ENCODE measurements at places on chromosomes 12 and 14.

GRCh38 chr14:94048691-94049624 is 22.8 kb downstream of the OTUB2 start:
- DNase-seq = no peak

DNA sequence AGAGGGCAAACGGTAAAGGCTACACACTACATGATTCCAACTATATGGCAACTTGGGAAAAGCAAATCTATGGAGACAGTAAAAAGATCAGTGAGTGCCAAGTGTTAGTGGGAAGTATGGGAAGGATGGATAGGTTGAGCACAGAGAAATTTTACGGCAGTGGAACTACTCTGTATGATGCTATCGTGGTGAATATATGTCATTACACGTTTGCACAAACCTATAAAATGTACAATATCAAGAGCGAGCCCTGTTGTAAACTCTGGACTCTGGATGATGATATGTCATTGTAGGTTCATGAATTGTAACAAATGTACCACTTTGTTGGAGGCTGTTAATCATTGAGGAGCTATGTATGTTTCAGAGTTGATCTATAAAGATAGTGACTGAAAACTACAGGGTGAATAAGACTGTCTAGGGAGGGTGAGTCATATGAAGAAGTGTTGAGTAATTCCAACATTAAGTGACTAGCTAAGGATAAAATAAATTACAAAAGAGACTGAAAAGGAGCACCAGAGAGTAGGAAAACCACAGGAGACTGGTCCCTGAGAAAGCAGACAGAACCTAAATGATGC is 349.2 kb upstream of the LMO3 start:
- no peak for DNase-seq

- DNase-seq = no peak
Measured at GRCh38 chr12:69241438-69242092, 2.2 kb downstream of the CPSF6 start.

- DNase-seq = no peak
Measured at GRCh38 chr12:95600567-95600966, 49.3 kb upstream of the USP44 start.

- peak; percentile 98 for DNase-seq
Measured at GRCh38 chr14:35404449-35405303, at the start of gene NFKBIA. Gene NFKBIA, minus strand, starts transcription at chr14:35404749. Its CDS starts 105 bp downstream, at chr14:35404644.

- DNase-seq = no peak
Measured at GRCh38 chr14:72401101-72401625, 468.9 kb downstream of the RGS6 start.

- DNase-seq = no peak
Measured at GRCh38 chr12:113055594-113056380, 743 bp upstream of the DTX1 start.

DNA sequence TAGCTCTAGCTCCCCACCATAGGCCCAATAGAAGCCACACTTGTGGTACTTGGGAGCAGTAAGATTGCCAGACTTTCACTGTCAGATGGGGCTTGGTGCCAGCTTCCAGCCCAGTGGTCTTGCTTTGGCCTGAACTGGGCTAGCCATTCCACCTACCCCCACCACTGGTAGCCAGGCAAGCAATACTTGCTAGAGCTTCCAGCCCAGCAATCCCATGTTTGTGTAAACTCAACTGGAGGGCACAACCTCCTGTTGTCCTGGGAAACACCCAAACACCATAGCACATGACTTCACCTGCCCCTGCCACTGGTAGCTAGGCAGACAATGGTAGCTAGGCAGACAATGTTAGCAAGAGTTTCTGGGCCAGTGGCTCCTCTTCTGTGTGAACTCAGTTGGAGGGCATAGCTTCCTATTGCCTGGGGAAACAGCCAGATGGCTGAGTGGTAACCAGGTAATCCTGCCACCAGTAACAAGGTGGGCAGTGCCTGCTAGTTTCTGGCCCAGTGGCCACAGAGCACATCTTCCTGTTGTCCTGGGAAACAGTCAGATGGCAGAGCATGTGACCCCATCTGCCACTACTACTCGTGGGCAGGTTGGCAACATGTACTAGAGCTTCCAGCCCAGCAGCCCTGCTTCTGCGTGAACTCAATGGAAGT is 5.6 kb upstream of the OR6C76 start:
- no peak for DNase-seq

- no peak for DNase-seq
Measured at GRCh38 chr14:91649930-91650329, 82.0 kb downstream of the CATSPERB start.

DNA sequence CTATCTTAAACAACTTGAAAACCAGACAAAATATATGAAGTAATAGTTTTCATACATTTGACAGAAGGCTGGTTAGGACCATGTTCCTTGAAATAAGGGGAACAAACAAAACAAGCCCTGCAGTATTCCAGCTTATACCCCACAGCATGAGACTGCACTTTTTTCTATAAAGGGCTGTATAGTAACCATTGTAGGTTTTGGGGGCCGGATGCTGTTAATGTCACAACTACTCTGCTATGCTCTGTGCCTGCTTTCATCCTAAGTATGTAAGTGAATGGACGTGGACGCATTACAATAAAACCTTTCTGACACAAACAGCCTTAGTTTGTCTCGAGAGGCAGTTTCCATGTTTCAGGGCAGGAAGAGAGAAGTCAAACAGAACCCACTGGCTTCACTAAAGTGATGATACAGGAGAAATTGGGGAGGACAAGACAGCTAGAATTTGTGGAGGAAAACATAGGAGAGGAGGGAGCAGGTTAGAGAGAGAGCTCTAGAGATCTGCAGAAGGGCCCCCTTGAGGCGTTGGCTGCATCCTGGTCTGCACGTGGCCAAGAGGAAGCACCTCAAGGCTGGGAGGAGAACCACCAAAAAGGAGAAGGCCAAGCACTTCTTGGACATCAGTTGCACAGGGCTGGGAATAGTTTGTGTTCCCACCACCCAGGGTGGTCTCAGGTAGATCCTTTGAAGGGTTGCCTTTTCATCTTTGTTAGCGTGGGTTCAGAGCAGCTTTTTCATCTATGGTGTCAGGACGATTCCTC is 63.7 kb downstream of the TRAF3 start:
- DNase-seq = no peak

- DNase-seq = no peak
Measured at GRCh38 chr14:20848316-20848954, 42.8 kb upstream of the RNASE3 start.

GRCh38 chr14:53412819-53413675 is 259.9 kb upstream of the DDHD1 start:
- no peak for DNase-seq

- no peak for DNase-seq
Measured at GRCh38 chr12:14403293-14403692, 37.8 kb downstream of the ATF7IP start.

- no peak for DNase-seq
Measured at GRCh38 chr12:4216187-4216927, 57.2 kb upstream of the CCND2 start.

DNA sequence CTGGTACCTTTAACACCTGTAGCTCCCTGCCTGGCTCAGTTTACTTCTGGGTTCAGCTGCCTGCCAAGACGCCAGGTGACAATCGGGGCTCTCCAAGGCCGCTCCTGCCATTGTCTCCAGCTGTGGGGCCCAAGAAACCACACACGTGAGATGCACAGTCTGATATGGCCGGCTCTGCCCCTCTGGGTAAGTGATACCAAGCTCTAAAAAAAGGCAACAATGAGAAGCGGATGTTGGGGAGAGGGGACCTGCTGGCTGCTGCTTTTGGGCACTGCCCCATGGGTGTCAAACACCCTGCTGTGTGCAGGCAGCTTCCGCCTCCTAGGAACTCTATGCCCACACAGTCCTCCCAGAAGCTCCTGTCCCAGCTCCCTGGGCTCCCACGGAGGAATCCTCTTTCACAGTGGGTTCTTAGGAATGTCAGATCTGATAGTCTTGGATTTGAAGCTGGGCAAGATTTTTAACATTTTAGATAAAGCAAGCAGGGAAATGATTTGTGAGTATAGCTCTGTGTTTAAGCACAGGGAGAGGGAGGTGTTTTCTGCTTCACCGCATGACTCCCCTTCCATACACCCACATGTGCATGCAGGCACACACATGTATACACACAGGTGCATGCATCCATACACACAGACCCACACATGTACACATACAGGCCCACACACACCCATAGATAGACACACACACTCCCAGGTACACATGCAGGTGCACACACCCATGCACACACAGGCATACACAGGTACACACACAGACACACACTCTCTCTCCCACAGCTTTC is 1135.8 kb downstream of the BCL11B start:
- peak; percentile 21 for DNase-seq

DNA sequence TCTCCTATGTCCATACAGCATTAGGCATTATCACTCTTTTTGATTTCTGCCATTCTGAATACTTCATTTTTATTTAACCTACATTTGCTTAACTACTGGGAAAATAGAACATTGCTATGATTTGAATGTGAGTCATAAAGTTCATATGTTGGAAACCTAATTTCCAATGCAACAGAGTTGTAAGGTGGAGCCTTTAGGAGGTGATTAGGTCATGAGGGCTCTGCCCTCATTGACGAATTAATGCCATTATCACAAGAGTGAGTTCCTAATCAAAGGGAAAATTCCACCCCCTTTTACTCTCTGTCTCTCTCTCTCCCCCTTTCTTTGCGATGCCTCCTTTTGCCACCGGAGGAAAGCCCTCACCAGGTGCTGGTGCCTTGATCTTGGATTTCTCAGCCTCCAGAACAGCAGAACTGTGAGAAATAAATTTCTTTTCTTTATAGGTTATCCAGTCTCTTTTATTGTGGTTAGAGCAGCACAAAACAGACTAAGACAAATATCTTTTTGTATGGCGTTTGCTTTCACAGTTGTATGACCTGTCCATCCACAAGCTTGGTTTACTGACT is 180.1 kb upstream of the ARID2 start:
- DNase-seq = no peak

GRCh38 chr12:121228919-121229665 is 19.2 kb downstream of the P2RX4 start:
- no peak for DNase-seq

DNA sequence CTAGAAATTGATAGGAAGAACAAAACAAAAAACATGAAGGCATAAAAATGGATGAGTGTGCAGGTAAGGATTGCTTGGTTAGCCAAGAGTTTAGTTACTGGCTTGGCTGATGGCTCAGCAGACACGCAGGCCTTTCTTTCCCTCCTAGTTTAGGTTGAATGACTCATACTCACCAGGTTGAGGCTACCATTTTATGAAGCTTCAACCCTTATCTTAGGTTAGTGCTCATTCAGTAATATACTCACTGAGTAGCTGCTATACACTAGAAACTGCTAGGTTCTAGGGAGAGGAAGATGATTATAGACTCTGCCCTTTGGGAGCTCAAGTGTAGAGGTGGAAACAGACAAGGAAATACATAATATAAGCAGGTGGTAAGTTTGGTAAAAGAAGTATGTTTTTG is 6.0 kb downstream of the P3H3 start:
- no peak for DNase-seq

DNA sequence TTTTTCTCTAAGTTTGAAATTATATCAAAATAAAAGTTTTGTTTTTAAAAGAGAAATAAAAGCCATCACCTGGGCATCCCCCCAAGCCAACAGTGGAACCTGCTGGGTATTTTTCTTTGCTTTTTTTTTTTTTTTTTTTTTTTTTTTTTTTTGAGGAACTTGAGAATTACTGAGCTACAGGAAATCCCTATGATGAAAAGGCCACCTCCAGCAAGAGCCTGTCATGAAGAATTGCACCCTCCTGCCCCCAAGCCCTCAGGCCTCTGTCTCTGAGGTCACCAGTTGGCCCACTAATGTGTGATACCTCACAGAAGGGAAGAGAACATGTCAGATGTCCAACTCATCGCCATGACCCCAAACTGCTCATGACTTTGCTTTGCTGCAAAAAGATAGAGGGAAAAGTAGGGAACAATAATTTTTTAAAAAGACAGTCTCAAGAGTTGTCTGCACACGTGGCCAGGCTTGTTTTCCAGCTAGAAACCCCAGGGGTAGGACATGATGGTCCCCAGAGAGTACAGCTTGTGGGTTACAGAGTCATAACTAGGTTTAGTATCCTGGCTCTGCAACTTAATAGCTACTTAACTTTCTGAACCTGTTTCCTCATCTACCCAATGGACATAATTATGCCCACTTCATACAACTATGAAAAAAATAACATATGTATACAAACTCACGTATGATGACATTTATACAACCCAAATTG is 124.3 kb upstream of the EGLN3 start:
- DNase-seq = no peak

GRCh38 chr12:123671876-123672275 is 963 bp downstream of the TCTN2 start:
- DNase-seq = no peak

DNA sequence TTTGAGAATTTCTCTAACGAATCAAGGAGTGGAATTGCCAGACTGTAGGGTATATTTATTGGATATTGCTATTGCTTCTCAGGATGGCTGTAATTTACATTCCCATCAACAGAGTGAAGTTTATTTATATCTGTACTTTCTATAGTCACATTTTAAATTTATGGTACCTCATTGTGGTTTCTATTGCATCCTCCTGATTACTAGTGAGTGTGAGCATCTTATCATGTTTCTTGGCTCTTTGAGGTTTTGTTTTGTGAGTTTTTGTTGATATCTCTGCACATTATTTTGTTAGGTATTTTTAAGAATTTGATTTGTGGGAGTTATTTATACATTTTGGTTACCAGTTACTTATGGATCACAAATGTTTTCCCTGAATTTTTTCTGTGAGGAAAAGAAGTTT is 13.9 kb downstream of the DNM1L start:
- no peak for DNase-seq

DNA sequence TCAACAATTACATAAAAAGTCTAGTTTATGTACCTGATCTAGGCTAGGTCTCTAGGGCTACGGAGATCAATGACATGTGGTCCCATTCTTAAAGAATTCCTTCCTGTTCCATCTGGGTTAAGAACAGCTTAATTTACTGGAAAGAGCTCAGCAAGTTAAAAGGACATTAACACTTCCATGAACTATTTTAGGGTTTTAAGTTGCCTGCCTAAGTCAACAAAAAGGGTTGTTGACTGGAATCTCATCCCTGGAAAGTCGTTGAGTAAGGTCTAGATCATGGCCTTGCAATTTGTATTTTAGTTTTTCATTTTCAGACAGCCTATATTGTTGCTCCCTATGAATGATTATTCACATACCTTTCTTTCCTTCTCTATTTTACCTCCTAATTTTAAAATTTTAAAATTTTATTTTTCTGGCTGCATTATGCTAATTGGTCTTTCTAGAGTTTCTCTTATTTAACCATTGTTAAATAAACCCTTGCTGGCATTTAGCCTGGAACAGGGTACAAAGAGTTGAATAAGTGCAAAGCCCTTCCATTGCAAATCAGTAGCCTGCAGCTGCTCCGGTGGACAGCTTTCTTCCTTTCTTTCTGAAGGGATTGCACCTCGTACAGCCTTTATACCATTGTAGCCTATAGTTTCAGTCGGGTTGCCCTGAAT is 66.3 kb downstream of the VRK1 start:
- no peak for DNase-seq

DNA sequence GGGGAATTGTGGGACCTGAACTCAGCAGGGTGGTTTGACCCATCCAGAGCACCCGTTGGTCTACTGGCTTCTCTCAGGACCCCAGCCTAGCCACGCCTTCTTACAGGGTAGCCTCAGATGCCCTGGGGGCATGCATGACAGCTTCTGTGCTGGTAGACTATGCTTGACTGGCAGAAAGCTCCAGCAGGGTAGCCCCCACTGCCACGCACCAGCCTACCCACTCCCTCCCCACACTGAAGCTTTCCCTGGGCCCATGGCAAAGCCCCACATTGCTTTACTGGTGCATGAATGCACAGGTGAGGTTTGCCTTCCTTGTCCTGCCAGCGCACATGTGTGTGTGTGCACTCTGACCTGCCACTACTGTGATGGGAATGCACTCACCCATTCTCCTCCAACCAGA is 772.2 kb downstream of the LRFN5 start:
- DNase-seq = no peak

- DNase-seq = no peak
Measured at GRCh38 chr14:105853089-105853906, 326.9 kb downstream of the TMEM121 start.

GRCh38 chr14:64569138-64569631 is 19.4 kb downstream of the PPP1R36 start:
- no peak for DNase-seq
